ENCODE measurements at places on chromosomes 7 and 10.

DNA sequence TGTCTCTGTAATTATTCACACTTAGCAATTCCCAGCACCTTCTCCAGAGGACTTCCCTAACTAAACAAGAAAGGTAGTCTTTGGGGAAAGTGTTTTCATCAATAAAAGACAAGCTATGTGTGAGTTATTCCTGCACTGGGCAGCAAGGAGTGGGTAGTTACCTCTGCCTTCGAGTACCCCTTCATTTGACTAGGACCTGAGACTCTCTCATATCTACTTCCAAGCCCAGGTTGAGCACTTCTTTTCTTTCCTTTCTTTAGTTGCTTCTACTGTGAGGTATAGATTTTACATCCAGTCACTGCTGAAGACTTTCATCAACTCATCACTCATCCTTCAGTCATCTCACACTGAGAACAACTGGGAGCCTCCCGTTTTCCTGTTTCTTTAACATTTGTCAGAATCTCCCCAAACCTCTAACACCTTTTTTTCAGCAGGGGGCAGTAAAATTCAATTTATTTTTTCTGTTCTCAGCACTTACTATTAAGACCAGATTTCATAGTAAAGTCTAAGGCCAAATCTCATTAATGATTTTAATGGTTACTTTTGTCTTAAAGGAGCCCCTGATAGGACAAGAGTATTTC lies 80.1 kb upstream of the PRSS1 start:
- no peak for DNase-seq

GRCh38 chr10:110355141-110355831 lies 50.6 kb upstream of the SMNDC1 start:
- DNase-seq, result no peak

- DNase-seq, result no peak
Observed at GRCh38 chr7:80047032-80047431, 87.6 kb upstream of the GNAI1 start.

DNA sequence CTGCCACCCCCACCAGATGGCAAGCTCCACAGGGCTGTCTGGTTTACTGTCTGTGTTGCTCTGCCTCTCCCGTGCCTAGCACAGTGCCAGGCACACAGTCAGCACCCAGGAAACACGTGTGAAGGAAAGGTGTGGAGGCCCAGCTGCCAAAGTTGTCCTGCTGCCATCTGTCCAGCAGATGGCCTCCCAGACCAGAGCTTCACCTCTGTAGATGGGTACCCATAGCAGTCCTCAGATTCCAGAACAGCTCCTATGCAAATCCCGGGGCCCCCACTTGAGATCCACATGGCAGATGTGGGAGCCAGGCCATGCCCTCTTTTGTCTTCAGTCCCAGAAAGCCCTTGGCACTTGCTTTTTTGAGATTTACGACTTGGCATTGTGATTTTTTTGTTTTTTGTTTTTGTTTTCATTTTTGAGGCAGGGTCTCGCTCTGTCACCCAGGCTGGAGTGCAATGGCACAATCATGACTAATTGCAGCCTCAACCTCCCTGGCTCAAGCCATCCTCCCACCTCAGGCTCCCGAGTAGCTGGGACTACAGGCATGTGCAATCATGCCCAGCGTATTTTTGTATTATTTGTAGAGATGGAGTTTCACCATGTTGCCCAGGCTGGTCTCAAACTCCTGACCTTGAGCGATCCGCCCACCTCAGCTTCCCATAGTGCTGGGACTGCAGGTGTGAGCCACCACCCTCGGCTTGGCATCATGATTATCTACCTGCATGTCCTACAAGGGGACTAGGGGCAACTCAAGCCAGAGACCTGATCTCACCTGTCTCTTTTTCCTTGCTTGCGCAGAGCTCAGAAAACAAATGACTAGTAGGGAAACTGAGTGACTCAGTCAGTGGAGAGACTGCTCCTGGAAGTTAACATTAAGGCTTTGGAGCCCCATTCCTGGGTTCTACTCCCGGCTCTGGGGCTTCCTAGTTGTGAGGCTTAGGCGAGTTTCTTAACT lies 16.9 kb upstream of the PALD1 start:
- no peak for DNase-seq

GRCh38 chr10:63588436-63589167 lies 67.4 kb downstream of the REEP3 start:
- DNase-seq, result no peak

DNA sequence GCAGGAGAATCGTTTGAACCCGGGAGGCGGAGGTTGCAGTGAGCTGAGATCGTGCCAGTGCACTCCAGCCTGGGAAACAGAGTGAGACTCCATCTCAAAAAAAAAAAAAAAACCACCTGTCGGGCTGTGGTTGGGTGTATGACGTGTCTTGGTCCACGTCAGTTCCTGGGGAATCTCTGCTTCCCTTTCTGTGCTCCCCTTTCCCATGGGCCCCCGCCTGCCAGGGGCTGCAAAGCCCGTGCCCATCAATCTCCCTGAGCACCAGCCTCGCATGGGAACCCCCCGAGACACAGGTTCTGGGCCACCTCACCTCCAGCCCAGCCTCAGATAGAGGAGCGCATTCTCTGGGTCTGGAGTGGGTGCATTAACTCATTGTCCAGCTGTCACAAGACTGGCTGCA lies 2.3 kb upstream of the SH2B2 start:
- DNase-seq, result no peak

GRCh38 chr10:93357680-93358079 lies 124.5 kb downstream of the MYOF start:
- no peak for DNase-seq

DNA sequence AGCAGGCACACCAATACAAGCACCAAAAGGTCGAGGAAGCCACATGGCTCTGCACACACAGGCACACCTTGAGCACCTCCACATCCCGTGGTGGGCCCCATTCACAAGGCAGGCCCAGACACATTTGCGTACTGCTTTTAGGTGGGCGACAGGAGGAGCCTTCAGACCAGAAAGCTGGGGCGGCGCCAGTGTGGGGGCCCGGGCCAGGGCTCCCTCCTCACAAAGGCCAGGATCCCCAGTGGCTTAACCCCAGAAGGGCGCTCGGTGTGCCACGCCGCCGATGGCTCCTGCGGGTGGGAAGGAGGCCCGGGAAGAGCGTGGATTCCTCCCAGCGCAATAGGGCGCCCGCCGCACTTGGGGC lies 2.8 kb upstream of the SMARCD3 start:
- DNase-seq, result no peak

- DNase-seq, result no peak
Observed at GRCh38 chr7:137655804-137656203, 191.0 kb downstream of the DGKI start.

- peak; percentile 88 for DNase-seq
Observed at GRCh38 chr10:43689955-43690771, 41.5 kb upstream of the ZNF32 start.

Measured in natural killer cell treated with Interleukin-12 subunit alpha and Interleukin-12 subunit beta and Interleukin-15 and Interleukin-18, amount 100 ng/mL, for 72 hours (primary cell).